ENCODE measurements at places on chromosomes 5 and 9.

DNA sequence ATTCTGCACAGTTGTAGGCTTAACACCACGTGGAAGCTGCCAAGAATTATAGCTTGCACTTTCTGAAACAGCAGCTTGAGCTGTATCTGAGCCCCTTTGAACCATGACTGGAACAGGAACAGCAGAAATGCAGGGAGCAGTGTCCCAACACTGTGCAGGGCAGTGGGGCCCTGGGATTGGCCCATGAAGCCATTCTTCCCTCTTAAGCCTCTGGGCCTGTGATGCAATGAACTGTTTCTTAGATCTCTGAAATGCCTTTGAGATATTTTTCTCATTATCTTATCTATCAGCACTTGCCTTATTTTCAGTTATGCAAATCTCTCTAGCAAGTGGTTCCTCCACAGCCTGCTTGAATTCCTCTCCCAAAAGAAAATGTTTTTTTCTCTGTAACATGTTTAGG, 87.0 kb upstream of the MTAP start:
- no peak for DNase-seq

DNA sequence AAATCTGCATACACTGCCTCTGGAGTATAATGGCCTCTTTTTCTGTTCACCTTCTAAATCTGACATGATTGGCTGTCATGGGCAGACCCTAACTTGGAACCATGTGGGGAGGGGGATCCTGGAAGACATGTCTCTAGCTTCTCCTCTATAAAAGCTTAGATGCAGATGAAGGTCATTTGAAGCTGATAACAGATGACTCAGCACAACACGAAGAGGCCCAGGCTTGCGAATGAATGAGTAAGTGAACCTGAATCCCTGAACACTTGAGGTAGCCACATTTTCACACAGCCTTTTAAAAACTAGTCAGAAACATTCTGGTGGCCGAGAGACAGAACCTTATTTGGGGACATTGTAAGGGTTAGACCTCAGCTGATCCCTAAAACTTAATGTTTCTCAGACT, 282.6 kb downstream of the ELAVL2 start:
- no peak for DNase-seq

DNA sequence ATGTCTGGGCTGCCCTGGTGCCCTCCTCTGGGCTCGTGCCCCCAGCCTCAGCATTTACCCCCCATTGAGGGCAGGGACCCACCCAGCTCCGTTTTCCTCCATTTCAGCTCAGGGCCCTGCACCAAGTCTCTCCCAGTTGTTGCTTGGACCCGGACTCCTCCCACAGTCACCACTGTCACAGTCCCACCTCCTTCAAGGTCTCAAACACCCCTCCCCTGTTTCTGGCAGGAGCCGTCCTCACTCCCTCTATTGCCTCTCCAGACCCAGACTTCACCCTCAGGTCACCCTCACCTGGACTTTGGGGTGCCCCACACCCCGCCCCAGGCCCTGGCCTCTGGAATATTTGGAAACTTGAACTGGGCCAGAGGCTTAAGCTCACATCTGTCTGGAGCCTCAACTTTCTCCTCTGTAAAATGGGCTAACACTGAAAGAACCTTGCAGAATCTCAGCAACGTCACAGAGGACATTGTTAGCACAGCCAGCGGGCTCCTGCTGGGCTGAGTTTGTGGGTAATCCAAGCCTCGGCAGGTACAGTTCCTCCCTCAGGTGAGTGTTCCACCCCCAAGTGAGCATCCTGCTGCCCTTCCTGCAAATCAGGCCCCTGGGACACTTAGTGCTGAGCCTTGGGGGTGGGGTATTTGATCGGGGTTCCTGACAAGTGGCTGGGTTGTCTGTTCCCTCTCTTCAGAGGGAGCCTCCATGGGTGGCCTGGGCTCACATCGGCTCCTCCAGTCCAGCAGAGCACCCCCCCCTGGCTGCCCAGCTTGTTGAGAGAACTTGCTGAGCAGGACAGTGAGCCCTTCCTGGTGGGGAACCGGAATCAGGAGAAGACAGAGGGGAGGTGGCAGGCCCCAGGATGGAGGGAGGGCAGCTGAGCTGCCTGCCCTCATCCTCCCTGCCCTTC, 130.1 kb downstream of the C9orf50 start:
- no peak for DNase-seq

- DNase-seq = no peak
Measured at GRCh38 chr9:130129432-130130061, 42.7 kb upstream of the NCS1 start.

- no peak for DNase-seq
Measured at GRCh38 chr5:128574041-128574440, 36.0 kb upstream of the FBN2 start.

- DNase-seq = peak; percentile 61
Measured at GRCh38 chr5:170225326-170226128, 7.3 kb upstream of the C5orf58 start.

DNA sequence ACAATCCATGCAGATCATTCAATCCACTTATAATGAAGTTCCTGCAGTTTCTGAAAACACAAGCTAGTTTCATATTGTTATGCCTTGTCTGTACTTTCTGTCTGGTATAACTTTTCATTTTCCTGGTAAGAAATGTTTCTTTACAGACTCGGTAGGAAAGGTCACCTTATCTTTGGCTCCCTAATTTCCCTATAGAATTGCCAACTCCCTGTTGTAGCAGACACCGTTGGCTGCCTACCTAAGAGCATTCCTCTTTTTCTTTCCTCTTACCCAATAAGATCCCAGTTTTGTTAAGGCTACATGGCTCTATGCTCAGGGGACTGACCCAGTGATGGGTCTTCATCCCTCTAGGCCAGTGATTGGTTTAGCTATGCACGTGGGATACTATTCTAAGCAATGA, 6.2 kb upstream of the ARHGEF37 start:
- no peak for DNase-seq

DNA sequence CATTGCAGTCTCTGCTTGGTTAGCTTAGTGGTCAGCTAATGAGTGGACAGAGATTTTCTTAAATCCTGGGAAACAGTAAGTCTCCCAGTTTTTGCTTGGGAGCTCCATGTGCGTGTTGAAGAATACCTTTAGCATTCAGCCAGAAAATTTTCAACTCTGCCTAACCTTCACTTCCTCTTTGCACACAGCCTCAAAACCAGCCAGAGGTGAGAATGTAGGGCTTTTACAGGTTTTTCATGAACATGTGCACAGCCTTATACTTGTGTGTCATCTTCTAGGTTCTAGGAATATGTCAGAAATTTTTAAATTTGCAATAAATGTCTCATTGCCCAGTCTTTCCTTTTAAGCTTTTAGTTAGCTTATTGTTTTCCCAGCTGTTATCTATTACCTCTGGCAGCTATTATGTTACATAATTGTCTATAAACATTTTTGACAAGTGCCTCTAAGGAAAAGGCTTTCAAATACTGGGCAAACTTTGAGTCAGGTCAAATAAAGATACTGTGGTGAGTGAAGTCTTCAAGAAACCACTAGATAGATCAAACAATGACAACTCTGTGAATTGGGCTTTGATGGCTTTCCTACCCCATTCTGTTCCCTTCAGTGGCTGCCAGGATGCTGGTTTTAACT, 12.7 kb downstream of the ADGRV1 start:
- no peak for DNase-seq

GRCh38 chr5:91419571-91420537, 36.7 kb upstream of the ARRDC3 start:
- DNase-seq = peak; percentile 32

DNA sequence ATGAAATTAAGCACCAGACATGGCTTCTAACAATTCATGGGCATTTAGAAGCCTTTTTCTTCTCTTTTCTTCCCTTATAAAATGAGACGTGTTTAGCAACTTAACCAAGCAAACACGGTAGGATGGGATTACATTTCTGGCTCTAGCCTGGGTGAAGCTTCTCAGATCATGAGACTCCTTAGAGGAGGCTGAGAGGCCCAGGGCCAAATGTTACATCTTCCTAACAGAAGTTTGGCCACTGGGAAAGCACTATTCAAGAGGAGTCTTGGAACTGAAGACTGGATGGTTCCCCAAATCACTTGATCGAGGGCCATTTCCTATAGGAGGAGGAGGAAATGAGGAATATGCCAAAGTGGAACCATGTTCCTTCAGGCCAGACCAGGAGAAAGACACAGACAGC, 1.9 kb downstream of the GABRP start:
- no peak for DNase-seq

- DNase-seq = no peak
Measured at GRCh38 chr9:80775530-80775929, 913.8 kb downstream of the TLE1 start.

All from NCI-H748 treated with DMSO at 0.1 percent for 48 hours (cell line).